Cardiac muscle cell (in vitro differentiated cells and primary cell): ENCODE measurements at places on chromosomes 13 and 19. TPM values are rescaled to one million over a fixed set of nuclear protein-coding genes. Genes with fewer than 3 reads are reported as not detected.

GSX1 gene
- not detected in 2 replicates for polyA plus RNA-seq

CALR3 gene
- not detected in 2 replicates for polyA plus RNA-seq

DLEU7 gene
- not detected in 2 replicates for polyA plus RNA-seq

CASP14 gene
- polyA plus RNA-seq, result not detected in 2 replicates

KLK15 gene
- not detected in 2 replicates for polyA plus RNA-seq

ZNF552 gene
- polyA plus RNA-seq, result 10.5 and 13.4 TPM in 2 replicates

ZNF543 gene
- polyA plus RNA-seq, result 3.4 and 7.3 TPM in 2 replicates

TMEM145 gene
- 0.47 and 3.8 TPM in 2 replicates for polyA plus RNA-seq
